ENCODE measurements at places on chromosomes 13 and 19.

GRCh38 chr13:21550918-21551317 lies 53.1 kb downstream of the MICU2 start:
- DNase-seq = no peak

GRCh38 chr19:47124937-47125668 lies 5.5 kb upstream of the SAE1 start:
- DNase-seq = peak; percentile 71

GRCh38 chr13:108274718-108275117 lies 5.2 kb downstream of the TNFSF13B start:
- DNase-seq = no peak

- DNase-seq = no peak
These were observed 1335.3 kb downstream of the EFNB2 start for GRCh38 chr13:105200181-105200580.

DNA sequence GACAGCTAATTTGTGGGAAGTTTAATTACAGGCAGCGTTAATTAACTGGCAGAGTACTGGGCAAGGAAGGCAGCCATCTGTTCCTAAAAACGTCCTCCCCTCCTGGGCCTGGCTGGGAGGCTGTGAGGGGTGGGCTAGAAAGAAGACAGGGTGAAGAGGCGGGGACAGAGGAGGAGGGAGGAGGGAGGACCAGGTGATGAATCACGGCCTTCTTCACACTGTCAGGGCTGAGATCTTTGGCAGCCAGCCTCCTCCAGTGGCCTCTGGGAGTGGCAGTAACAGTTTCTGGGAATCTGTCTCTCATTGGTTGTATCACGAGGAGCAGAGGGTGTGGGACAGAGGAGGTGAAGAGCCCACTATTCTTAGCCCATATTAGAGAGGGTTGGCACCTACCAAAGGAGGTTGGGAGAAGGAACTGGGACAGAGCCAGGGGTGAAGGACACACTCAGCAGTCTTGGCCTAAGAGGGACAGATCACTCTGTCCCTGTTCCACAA lies 9.6 kb upstream of the ZNRF4 start:
- no peak for DNase-seq

- DNase-seq = no peak
These were observed 6.0 kb downstream of the TMIGD2 start for GRCh38 chr19:4295972-4296771.

DNA sequence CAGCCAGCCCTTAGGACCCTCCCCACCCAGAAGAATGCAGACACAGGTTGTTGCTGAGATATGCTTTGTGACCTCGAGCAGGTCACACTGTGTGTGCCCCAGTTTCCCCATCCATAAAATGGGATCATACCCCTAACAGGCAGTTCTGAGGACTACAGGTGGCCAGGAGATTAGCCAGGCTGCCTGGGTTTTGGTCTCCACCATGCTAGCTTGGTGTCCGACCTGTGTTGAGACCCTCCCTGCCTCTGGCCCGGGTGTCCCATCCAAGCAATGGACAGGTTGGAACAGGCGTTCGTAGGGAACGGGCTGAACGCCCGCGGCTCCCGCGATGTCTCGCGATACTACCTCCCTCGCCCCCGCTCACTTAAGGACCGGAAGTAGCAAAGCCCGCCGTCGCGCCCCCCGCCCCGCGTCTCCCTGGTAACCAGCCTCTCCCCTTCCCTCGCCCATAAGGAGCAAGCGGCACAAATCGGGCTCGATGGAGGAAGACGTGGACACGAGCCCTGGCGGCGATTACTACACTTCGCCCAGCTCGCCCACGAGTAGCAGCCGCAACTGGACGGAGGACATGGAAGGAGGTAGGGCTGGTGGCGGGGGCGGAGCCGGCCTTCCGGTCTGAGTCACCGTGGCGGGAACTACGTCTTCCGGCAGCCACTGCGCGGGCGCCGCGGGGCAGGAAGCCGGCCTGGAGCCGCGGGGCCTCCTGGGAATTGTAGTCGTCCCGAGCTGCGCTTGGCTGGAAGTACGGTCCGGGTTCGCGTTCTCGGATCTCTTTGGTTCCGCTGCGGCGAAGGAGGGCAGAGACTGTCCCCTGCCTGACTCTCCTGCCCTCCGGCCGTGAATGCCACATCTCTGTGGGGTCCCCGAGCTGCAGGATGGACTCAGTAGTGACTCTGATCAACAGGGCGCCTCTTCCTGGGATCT lies 45.4 kb downstream of the SMIM24 start:
- peak; percentile 82 for DNase-seq

GRCh38 chr13:24214528-24214927 lies 54.0 kb downstream of the SPATA13 start:
- DNase-seq = no peak

- no peak for DNase-seq
These were observed 103.7 kb downstream of the RXFP2 start for GRCh38 chr13:31843044-31843443.

- DNase-seq = no peak
These were observed 10.2 kb upstream of the CARM1 start for GRCh38 chr19:10861103-10861651.

GRCh38 chr19:5341448-5341820 lies 822 bp upstream of the PTPRS start:
- no peak for DNase-seq

DNA sequence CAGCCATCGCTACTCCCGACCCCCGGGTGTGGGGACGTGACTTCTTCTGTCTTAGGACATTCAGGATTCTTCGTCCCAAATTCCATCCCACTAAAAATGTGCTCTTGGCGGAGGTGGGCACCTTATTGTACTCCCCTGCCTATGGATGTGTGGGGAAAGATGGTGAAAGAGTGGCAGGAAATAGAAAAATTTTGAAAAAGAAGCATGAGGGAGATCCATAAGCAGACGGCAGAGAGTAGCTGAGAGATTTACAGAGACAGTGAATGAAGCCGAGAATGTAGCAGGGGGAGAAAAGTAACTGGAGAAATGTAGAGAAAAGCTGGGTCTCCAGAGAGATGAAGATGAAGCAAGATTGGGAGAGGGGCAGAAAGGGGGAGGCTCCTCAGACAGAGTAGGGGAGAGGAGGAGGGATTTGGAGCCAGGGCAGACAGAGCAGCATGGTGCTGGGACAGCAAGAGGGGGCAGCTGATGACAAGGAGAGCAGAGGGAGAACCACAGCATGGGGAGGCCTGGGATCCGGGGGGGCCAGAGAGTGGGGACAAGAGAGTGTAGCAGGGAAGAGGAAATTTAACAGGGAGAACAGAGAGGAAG lies 843 bp downstream of the ZNF610 start:
- no peak for DNase-seq

DNA sequence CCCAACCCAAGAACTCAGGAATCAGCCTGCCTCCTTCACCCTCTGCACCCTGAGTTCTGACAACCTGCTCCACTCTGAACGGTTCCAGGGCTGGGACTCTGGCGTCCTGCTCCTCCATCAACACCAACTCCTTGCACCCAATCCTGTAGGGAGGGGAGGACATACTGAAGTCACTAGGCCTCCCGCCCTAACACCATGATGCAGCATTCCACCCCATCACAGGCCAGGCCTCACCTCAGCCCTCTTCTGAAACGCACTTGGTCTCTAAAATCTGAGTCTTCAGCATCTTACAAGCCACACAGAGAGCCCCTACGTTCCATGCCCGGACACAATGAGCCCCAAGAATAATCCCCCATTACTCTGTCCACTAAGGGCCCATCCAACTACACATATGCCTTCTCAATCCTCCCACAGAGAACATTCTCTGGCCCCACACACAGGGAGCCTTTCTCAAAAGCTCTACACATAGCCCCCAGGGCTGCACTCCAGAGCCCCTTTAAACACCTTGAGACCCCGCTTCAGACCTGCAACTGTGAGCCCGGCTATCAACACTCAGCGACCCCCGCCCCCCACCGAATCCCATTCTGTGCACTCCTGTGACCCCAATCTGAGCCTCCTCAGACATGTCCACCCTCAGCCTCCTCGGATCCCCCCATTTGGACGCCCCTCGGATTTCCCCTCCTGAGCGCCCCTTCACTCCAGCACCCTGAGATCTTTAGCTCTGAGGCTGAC lies 567 bp downstream of the ALKBH6 start:
- DNase-seq = no peak

DNA sequence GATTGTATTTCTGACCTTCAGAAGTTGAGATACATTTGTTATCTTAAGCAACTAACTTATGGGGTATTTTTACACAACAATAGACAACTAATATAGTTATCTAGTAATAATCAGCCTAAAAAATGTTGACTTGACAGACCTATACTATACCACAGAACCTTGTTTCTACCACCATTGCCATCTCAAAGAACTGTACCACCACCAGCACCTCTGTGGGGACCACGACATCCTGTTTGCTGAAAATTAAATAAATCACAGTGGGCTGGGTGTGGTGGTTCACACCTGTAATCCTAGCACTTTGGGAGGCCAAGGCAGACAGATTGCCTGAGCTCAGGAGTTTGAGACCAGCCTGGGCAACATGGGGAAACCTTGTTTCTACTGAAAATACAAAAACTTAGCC lies 24.0 kb downstream of the TSKS start:
- no peak for DNase-seq

DNA sequence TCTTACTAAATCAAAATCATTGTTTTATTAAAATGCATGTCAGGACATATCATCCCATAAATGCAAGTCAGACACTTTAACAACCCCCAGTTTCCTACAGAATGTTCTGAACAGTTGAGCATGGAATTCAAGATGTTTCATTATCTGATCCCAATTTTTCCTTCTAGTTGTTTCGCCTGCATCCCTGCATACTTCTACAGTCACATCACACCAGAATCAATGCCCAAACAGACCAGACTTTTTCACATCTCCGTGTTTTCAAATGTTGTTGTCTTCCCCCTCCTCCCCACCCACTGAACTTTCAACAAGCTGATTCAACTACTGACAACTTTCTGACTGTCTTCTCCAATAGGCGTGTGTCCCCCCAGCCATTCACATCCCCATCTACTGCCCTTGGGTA lies 48.6 kb downstream of the LHFPL6 start:
- no peak for DNase-seq

All from KG1 (cell line).